Gastrocnemius medialis (tissue), 4 donors: ENCODE measurements at places on chromosomes 13 and 19.

GRCh38 chr19:40466219-40466984 is 399 bp upstream of the SPTBN4 start:
- peak; percentile 55 for DNase-seq

DNA sequence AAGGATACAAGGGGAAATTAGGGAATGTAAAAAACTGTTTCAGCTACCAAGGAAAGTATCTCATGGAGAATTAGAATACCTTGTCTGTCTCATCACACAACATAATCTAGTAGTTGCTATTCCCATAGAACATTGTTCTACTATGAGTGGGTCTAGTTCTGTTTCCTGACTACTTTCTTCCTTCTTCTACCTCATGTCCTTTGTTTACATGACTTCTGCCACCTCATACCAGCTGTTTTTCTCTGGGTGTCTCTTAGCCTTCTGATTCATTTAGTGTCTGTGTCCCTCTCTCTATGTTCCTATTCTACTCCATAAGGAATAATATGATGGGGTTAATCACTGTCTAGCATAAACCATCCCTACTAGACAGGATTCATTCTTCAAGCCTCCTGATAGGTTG is 887.3 kb downstream of the DIAPH3 start:
- DNase-seq = no peak

DNA sequence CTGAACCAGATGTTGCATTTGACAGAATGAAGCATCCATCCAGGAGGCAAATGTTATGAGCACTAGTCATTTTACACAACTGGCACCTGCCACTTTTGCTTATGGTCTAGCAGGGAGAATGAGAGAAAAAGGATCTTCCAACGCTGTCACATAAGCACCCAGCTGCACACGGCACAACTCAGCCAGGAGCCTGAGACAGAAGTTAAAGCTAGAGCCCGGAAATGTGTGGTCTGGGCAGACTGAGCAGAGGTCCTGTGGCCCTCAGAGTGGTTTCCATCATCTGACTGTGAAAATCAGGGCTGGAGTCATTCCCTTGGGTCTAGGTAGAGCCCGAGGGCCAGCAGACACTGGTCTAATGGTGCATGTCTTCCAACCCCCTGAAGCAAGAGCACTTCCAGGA is 78.4 kb upstream of the XPO4 start:
- DNase-seq = no peak

- peak; percentile 31 for DNase-seq
These were observed 11.8 kb downstream of the PGLS start for GRCh38 chr19:17522988-17523872.

DNA sequence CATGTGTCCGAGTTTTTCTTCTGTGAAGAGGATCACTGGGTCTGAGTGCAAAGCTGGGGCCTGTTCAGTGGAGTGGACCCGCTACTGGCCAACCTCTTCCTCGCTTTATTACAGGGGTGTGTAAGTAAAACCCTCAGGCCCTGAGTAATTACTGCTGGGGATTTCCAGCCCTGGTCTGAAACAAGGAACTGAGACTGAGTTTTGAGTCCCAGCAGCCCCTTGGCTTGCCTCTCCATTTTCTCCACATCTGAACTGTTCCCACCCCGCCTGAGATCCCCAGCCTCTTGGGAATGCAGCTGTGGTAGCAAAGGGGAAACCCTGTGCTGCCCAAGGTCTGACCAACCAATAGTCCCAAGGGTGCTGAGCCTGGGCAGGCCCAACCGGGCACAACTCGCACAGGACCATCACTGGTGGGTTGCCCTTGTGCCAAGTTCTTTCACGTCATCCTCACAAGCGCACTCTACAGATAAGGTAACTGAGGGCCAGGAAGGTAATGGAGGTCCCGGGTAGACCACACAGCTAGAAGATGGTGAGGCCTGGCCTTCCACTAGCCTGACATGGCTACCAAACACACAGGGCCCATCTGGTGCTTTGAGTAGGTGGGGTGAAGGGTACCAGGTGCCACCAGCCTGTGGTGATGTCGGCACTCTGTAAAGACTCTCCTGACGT is 13.7 kb upstream of the SLC35E1 start:
- DNase-seq = no peak

GRCh38 chr13:105282406-105283285 is 1252.8 kb downstream of the EFNB2 start:
- no peak for DNase-seq

- no peak for DNase-seq
These were observed 695.6 kb downstream of the PCDH9 start for GRCh38 chr13:66534561-66534960.

DNA sequence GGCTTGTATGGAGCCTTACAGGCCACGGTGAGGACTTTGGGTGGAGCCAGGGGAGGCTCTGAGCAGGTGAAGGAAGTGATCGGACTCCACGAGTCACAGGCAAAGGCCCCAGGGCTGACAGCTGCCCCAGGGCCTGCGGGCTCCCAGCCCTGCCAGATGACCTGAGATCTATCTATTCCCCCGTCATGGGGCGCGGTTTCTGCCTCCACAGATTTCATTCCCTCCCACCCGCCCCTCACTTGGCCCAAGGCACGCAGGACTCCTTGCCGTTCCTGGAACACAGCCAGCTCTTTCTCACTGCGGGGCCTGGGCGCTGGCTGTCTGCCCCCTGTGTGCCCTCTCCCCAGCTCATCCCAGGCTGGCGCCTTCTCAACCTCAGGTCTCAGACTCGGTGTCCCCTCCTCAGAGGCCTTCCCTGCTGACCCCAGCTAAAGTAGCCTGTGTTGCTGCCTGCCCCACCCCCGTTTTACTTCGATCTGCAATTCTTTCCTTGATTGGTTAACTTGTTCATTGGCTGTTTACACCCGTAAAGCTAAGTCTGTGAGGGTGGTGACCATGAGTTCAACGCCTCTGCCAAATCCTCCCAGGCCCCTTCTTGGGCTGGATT is 13.9 kb upstream of the PAK4 start:
- DNase-seq = no peak

DNA sequence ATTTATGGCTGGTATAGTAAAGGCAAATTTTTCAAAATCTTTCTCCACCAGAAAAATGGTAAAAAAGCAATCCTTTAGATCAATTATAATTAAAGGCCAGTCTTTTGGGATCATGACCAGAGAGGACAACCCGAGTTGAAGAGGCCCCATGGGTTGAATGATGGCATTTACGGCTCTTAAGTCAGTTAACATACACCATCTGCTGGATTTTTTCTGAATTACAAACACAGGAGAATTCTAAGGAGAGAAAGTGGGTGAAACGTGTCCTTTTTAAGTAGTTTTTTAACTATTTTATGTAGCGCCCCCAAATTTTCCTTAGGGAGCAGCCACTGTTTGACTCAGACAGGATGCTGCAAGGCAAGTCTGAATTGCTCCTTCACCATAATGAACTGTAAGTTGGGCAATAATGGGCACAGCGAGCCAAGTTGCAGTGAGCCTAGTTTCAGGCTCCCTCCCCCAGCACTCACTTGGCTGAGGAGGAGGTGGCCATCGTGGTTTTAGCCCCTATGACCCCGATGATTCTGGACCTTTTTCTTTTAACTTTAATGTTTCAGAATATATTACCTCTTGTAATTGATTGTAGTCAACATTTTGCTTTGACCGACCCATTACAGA is 13.6 kb upstream of the ZNF611 start:
- peak; percentile 12 for DNase-seq

GRCh38 chr13:35179920-35180663 is 238.0 kb downstream of the NBEA start:
- DNase-seq = no peak

- DNase-seq = no peak
These were observed 52.5 kb downstream of the SLITRK1 start for GRCh38 chr13:83829810-83830209.

DNA sequence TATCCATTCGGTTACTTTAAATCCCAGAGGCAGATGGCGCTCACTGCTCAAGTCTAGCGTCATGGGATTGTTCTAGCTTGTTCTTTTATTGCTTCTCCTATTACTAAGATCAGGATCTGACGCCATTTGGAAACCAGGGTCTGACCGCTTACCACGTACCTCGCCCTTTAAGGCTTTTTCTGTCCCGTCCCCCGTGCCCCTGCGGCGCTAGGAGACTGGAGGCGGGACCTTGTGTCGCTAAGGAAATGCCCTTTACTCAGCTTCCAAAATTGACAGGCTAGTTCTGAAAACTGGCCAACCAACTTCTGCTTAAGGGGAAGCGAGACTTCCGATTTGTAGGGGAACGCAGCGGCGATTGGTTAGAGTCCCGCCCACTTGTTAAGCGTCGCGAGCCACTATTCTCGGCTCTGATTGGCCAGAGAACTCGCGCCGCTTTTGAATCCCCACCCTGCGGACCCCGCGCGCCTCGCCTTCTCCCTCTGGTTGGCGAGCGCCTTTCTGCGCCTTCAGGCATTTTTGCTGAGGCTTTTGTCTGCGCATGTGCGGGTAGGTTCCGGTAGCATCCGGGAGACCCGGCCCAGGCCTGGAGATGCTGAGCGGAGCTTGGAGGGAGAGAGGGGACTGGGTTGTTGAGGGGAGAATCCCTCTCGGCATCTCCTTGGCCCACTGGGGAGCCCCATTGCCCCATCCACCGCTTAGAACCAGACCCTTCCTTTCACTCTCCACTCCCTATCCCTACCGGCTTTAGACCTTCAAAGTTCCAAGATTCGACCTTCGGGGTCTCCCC is 3.9 kb upstream of the C19orf84 start:
- DNase-seq = peak; percentile 90

DNA sequence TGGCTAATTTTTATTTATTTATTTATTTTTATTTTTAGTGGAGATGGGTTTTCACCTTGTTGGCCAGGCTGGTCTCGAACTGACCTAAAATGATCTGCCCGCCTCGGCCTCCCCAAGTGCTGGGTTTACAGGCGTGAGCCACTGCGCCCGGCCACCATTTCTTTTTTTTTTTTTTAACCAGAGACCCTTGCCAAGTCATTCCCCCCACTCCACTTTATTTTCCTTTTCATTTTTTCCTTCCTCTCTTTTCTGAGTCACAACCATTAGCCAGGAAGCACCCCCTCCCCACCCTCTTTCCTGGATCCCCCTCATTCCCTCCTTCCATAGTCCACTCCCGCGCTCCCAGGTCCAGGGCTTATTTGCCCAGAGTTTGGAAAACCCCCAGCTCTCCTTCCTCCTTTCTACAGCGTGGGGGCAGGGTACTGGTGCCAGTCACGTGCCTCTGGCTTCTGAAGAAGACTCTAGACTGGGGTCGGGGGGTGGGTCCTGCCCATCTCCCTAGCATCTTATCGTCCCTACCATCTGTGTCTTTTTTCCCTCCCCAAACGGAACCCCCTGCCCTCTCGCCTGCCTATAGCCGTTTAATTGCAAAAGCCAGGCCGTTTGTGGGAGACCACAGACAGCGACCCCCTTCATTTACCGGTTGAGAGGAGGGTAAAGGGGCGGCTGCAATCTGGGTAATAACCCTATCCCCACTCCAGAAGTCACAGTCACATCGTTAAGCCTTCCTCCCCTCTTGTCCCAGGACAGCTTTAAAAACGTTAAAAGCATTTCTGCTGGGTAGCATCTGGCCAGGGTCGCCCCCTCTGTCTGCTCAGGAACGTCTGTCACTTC is 1.1 kb upstream of the CALR start:
- DNase-seq = no peak

- DNase-seq = no peak
These were observed 37.1 kb downstream of the TSHZ3 start for GRCh38 chr19:31312009-31312676.

- no peak for DNase-seq
These were observed 182.8 kb upstream of the TSHZ3 start for GRCh38 chr19:31532034-31532433.

DNA sequence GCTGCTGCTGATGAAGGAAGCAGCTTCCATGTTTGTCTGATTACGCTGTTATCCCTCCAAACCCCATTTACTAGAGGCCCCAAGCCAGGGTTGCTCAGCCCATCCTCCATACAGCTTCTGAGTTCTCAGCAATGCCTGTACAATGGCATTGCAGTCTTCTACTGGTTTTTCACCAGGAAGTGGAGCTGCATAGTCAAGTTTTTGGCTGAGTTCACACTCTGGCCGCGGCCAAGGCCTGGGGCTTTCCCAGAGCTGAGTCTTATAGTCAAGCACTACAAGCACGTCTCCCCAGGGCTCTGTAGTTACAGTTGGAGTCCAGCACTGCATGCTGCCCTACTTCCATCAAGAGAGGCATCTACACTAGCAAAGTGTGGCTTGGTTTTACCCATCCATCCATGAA is 182.5 kb downstream of the POU4F1 start:
- DNase-seq = no peak

- peak; percentile 61 for DNase-seq
These were observed 5.6 kb downstream of the C5AR1 start for GRCh38 chr19:47315125-47315821.

GRCh38 chr13:113815151-113816058 is 48.5 kb downstream of the GAS6 start:
- no peak for DNase-seq

- no peak for DNase-seq
These were observed 1.5 kb downstream of the ACP4 start for GRCh38 chr19:50791594-50792271.

GRCh38 chr19:8316351-8317125 is 4.6 kb downstream of the NDUFA7 start:
- no peak for DNase-seq

DNA sequence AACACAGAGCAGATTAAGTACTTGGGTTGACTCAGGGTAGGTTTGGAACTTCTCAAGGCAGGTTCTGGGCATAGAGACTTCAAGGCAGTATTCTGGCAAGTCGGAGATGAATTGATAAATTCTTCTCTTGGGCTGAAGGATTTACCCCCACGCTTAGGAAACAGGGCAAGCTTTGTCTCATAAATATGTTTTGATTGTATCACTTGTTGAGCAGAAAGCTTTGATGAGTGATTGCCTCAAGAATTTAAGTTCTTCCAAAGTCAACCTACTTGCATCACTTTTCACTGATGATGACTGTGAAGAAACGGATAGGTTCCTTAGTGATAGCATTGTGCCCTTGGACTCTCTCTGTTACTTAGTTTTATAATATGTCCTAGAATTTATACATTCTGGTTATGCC is 258.6 kb upstream of the DACH1 start:
- no peak for DNase-seq

- DNase-seq = no peak
These were observed 14.8 kb downstream of the RB1 start for GRCh38 chr13:48318377-48318811.

- DNase-seq = no peak
These were observed 5.9 kb downstream of the RTBDN start for GRCh38 chr19:12828494-12828893.

DNA sequence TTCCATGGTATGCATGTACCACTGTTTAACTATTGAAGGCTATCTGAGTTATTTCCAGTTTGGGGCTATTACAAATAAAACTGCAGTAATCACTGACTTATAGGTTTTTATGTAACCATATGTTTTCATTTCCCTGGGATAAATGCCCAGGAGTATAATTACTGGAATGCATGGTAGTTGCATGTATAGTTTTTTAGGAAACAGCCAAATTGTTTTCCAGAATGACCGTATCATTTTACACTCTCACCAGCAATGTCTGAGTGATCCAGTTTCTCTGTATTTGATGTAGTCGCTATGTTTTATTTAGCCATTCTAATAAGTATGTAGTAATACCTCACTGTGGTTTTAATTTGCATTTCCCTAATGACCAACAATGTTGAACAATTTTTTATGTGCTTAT is 42.0 kb downstream of the CYSLTR2 start:
- DNase-seq = no peak

GRCh38 chr13:110628952-110629701 is 13.8 kb downstream of the NAXD start:
- no peak for DNase-seq

- no peak for DNase-seq
These were observed 11.2 kb upstream of the ARHGEF18 start for GRCh38 chr19:7337380-7338194.

- DNase-seq = no peak
These were observed 235.8 kb downstream of the EFNB2 start for GRCh38 chr13:106299621-106300020.

- no peak for DNase-seq
These were observed 41.7 kb upstream of the VSTM2B start for GRCh38 chr19:29483944-29484581.
